ENCODE measurements at places on chromosomes 11 and 22.
A peak's percentile ranks its signal among the peaks of the same experiment; 100 is the strongest.

DNA sequence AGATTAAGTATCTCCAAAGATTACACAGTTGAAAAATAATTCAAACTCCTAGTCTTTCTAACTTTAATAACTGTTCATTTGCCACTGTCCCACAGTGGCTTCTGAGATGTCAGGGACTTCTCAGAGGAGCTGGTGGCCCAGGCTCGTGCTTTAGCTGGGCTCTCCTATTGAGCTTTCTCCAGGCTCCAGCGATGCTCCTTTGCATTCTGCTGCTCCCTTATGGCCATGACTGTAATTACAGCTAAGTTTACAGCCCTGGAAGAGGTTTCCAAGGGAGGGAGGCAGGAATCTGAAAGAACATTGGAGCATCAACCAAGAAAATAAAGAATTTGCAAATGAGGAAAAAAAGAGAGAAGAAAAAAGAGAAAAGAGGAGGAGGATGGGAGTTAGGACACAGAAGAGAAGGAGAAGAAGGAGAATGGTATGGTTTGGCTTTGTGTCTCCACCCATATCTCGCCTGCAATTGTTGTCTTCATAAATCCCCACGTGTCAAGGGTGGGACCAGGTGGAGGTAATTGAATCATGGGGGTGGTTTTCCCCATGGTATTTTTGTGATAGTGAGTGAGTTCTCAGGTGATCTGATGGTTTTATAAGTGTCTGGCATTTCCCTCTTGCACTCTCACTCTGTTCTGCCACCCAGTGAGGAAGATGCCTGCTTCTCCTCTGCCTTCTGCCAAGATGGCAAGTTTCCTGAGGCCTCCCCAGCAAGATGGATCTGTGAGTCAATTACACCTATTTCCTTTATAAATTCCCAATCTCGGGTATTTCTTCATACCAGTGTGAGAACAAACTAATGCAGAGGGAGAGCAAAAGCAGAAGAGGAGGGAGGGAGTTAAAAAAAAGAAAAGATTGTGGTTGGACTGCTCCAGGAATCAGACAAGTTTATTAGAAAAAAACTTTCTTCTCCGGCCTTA, 857.0 kb downstream of the KCNA4 start:
- no peaks in the 10 kb centered on the region for H3K36me3 ChIP-seq
- H3K27ac ChIP-seq, result no peak overlapping the region
- H3K27me3 ChIP-seq, result no peaks in the 10 kb centered on the region
- no peak for DNase-seq
- H3K4me3 ChIP-seq, result no peak overlapping the region

DNA sequence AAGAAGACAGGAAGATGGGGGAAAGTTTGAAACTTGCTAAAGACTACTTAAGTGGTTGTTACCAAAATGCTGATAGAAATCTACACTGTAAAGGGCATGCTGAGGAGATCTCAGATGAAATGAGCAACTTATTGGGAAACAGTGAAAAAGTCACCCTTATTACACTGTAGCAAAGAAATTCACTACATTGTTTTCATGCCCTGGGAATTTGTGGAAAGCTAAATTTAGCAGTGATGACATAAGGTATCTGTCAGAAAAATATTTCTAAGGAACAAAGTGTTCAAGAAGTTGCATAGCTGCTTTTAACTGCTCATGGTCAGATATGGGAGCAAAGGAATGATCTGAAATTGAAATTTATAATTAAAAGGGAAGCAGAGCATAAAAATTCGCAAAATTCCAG, 702.4 kb upstream of the LRRC4C start:
- no peaks in the 10 kb centered on the region for H3K27me3 ChIP-seq
- no peak for DNase-seq
- no peaks in the 10 kb centered on the region for H3K36me3 ChIP-seq
- no peak overlapping the region for H3K27ac ChIP-seq
- no peaks in the 10 kb centered on the region for H3K4me1 ChIP-seq
- no peak overlapping the region for H3K4me3 ChIP-seq

GRCh38 chr22:40957601-40958000, 6.4 kb downstream of the RBX1 start:
- no peak overlapping the region for H3K27ac ChIP-seq
- DNase-seq, result no peak
- H3K4me3 ChIP-seq, result no peak overlapping the region
- peaks cover 12% of the 10 kb centered on the region for H3K4me1 ChIP-seq
- peaks cover 41% of the 10 kb centered on the region for H3K36me3 ChIP-seq

GRCh38 chr22:48881326-48881980, 946.2 kb downstream of the BRD1 start:
- H3K4me3 ChIP-seq, result no peak overlapping the region
- H3K27me3 ChIP-seq, result no peaks in the 10 kb centered on the region
- H3K27ac ChIP-seq, result no peak overlapping the region
- DNase-seq, result no peak
- H3K36me3 ChIP-seq, result no peaks in the 10 kb centered on the region
- H3K4me1 ChIP-seq, result no peaks in the 10 kb centered on the region

DNA sequence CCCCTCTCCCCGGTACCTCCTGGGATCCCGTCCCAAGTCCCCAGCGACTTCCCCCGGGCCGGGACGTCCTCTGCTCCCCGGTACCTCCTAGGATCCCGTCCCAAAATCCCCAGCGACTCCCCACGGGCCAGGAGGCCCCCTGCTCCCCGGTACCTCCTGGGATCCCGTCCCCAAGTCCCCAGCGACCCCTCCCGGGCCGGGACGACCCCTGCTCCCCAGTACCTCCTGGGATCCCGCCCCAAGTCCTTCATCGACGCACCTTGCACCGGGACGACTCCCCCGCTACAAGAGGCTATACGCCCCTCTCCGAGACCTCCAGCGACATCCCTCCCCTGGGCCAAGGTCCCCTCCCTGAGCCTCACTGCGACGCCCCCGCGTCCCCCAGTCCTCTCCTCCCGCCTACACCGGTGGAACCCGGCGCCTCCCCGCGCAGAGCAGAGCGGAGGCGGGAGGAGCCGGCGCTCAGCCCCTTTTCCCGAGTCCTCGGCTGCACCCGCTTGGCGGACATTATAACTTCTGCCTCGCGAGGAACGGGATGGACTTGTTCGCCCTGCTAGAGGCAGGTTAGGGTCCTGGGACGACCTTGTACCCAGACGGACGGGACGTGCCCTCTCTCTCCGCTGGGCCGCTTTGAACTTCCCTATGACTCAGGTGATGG, 912 bp downstream of the KREMEN1 start:
- peaks cover 68% of the 10 kb centered on the region for H3K27me3 ChIP-seq
- H3K4me3 ChIP-seq, result peak overlapping the region; percentile 42
- no peak overlapping the region for H3K27ac ChIP-seq

DNA sequence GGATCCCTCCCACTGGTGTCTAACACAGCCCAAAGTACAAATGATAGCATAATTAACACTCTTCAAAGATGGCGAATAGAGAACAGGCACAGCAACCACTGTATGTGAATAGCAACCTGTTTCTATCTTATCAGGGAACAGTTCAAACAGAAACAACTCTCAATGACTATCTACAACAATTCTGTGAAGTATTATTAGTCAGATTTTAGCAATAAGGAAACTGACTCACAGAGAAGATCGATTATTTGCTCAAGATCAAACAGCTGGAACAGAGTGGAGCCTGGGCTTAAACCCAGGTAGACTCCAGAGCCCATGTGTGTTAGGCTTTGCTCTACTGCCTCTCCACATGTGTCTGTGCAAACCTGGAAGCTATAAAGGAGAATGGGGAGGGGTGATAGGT, 88.7 kb downstream of the C11orf58 start:
- no peaks in the 10 kb centered on the region for H3K36me3 ChIP-seq

All from T-cell (primary cell).